Activated naive CD8-positive, alpha-beta T cell treated with anti-CD3 and anti-CD28 coated beads, Interleukin-2, amount 10 ng/mL, durations not matched to agents 7 days and 5 days (primary cell): ENCODE measurements at places on chromosomes 3 and 15. TPM values are rescaled to one million over a fixed set of nuclear protein-coding genes. Genes with fewer than 3 reads are reported as not detected.

USP4 gene
- 90.0 TPM for total RNA-seq

USP3 gene
- total RNA-seq: 75.6 TPM

ROPN1 gene
- total RNA-seq: not detected

A4GNT gene
- not detected for total RNA-seq

LACTB gene
- 13.5 TPM for total RNA-seq

KNL1 gene
- total RNA-seq: 43.8 TPM

MKRN3 gene
- 2.9 TPM for total RNA-seq

ITIH1 gene
- not detected for total RNA-seq

TMEM207 gene
- total RNA-seq: not detected

GRCh38 chr3:10299679-10300078, 6.9 kb upstream of the GHRL start:
- H3K27me3 ChIP-seq: no peaks in the 10 kb centered on the region
- peak overlapping the region; percentile 34 for H3K4me3 ChIP-seq
- peaks cover 8% of the 10 kb centered on the region for H3K4me1 ChIP-seq
- peak overlapping the region; percentile 73 for H3K27ac ChIP-seq
- H3K36me3 ChIP-seq: peaks cover 21% of the 10 kb centered on the region

- no peak for DNase-seq
- H3K36me3 ChIP-seq: peaks cover 34% of the 10 kb centered on the region
- H3K4me1 ChIP-seq: peaks cover 40% of the 10 kb centered on the region
- H3K4me3 ChIP-seq: no peak overlapping the region
- no peak overlapping the region for H3K27ac ChIP-seq
Measured at GRCh38 chr3:172525116-172525613, 1.9 kb upstream of the TNFSF10 start.

DNA sequence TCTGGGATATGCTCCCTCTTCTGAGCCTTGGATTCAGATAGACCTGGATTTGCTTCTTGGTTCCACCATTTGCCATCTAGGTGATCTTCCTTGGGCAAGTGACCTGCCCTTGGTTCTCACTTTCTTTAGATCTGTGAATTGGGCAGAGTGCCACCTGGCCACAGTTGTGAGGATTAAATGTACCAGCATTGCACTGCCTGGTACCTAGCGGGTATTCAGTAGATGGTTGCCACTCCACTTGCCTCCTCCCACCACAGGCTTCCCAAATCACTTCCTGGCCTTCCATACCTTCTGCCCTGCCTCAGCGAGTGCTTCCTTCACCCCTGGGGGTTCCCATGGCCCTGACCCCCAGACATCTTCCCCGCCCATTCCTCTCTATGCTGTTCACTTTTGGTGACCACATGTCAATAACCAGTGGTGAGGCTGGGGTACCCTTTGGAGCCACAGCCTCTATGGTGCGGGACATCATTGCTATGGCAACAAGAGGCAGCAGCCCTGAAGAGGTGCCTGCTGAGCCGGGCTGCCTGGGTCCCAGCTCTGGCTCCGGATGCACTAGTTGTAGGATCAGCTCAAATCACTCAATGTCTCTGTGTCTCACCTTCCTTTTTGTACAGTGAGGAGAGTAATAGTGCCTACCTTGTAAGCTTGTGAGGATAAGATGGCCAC, 40.5 kb downstream of the CMTM7 start:
- no peaks in the 10 kb centered on the region for H3K27me3 ChIP-seq
- peaks cover 78% of the 10 kb centered on the region for H3K4me1 ChIP-seq
- peaks cover 6% of the 10 kb centered on the region for H3K36me3 ChIP-seq
- DNase-seq: no peak
- peak overlapping the region; percentile 83 for H3K4me3 ChIP-seq
- H3K27ac ChIP-seq: peak overlapping the region; percentile 100

DNA sequence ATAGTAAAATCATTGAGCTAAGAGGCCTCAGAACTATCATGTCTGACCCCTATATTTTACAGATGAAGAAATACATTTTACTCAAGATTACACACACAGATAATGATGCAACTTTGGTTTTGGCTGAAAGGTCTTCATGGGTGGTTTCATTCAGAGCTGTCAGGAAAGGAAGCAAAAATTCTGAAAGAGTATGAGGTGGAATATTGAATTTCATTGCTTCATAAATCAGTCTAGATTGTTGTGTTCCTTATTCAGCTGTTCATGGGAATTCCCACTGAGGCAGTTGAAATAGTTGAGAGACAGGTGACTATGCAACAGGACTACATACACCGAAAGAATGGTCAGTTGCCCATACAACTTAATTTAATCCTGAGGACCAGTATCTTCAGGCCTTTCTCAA, 39.4 kb downstream of the CD200 start:
- H3K27me3 ChIP-seq: no peaks in the 10 kb centered on the region
- peaks cover 6% of the 10 kb centered on the region for H3K36me3 ChIP-seq
- no peak overlapping the region for H3K27ac ChIP-seq

DNA sequence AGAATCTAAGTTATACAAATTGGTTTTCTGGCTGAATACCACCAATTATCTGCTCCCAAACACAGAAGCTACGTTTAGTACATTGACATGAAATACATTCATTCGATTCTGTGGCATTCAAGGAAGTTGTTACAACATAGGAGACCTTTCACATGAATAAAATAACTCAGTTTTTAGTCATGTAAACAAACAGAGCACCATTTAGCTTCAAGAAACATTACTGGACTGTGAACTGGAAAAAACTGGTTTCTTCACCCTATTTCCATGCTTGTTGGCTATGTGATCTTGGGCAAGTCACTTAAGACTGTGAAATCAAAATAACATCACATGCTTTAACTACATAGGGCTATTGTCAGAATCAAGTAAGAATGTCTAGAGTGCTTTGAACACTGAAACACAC, 46.2 kb downstream of the NRG4 start:
- no peaks in the 10 kb centered on the region for H3K4me1 ChIP-seq
- no peak overlapping the region for H3K4me3 ChIP-seq
- H3K27ac ChIP-seq: no peak overlapping the region

- peaks cover 5% of the 10 kb centered on the region for H3K4me1 ChIP-seq
- no peak overlapping the region for H3K4me3 ChIP-seq
- H3K27me3 ChIP-seq: no peaks in the 10 kb centered on the region
- H3K27ac ChIP-seq: peak overlapping the region; percentile 61
- DNase-seq: peak; percentile 70
- no peaks in the 10 kb centered on the region for H3K36me3 ChIP-seq
Measured at GRCh38 chr3:49703443-49703927, 14.1 kb downstream of the RNF123 start.

- no peak for DNase-seq
- H3K4me1 ChIP-seq: peaks cover 10% of the 10 kb centered on the region
- no peak overlapping the region for H3K27ac ChIP-seq
- no peak overlapping the region for H3K4me3 ChIP-seq
Measured at GRCh38 chr3:38157595-38157994, 7.7 kb upstream of the OXSR1 start.

DNA sequence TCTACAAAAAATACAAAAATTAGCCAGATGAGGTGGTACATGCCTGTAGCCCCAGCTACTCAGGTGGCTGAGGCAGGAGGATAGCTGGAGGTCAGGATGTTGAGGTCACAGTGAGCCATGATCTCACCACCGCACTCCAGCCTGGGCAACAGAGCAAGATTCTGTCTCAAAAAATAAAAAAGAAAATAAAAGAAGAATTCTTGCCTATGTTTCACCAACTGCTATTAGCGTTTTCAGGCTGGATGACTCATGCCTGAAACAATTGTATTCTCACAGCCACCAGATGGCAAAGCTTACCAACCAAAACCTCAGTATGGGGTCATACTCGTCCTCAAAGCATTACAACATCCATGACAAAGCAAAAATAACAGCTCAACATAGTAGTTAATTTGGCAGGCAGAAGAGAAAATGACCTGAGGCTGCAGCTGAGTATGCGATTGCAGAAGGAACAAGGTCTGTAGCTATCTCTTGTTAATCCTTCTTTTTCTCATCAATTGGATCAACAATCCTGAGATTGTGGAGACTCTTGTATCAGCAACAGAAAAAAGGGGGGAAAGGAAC, 52.2 kb downstream of the TP53BP1 start:
- H3K27ac ChIP-seq: peak overlapping the region; percentile 80
- no peak for DNase-seq
- H3K4me1 ChIP-seq: peaks cover 10% of the 10 kb centered on the region
- H3K36me3 ChIP-seq: peaks cover 4% of the 10 kb centered on the region
- H3K4me3 ChIP-seq: peak overlapping the region; percentile 20

- no peak overlapping the region for H3K27ac ChIP-seq
- H3K27me3 ChIP-seq: peaks cover 2% of the 10 kb centered on the region
- DNase-seq: no peak
- H3K4me1 ChIP-seq: peaks cover 7% of the 10 kb centered on the region
Measured at GRCh38 chr15:100308213-100308600, 33.6 kb downstream of the ADAMTS17 start.

DNA sequence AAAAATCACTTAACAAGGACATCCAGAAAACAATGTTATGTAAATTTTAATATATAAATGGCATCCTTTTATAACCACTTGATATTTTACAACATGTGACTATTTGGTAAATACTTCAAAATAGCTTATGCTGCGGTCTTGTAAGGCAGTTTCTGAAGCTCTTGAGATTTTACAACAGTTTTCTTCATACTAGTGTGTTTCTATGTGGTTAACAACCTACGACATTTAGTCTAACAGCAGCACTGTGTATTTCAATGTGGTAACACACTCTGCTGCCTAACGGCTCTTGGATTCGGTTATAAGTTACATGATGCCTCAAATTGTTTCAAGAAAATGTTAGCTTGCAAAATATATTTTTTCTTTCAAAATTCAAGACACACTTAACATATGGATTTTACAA, 12.9 kb upstream of the MELTF start:
- H3K4me3 ChIP-seq: no peak overlapping the region
- DNase-seq: no peak
- H3K27me3 ChIP-seq: no peaks in the 10 kb centered on the region
- H3K4me1 ChIP-seq: no peaks in the 10 kb centered on the region

- H3K27me3 ChIP-seq: no peaks in the 10 kb centered on the region
- H3K36me3 ChIP-seq: peaks cover 29% of the 10 kb centered on the region
- H3K27ac ChIP-seq: no peak overlapping the region
- H3K4me1 ChIP-seq: peaks cover 3% of the 10 kb centered on the region
- no peak for DNase-seq
- no peak overlapping the region for H3K4me3 ChIP-seq
Measured at GRCh38 chr3:11554236-11554610, 89.5 kb downstream of the VGLL4 start.

GRCh38 chr3:86618706-86619105, 372.2 kb downstream of the VGLL3 start:
- H3K27ac ChIP-seq: no peak overlapping the region
- H3K4me1 ChIP-seq: no peaks in the 10 kb centered on the region
- H3K27me3 ChIP-seq: no peaks in the 10 kb centered on the region
- H3K36me3 ChIP-seq: no peaks in the 10 kb centered on the region
- H3K4me3 ChIP-seq: no peak overlapping the region
- DNase-seq: no peak

DNA sequence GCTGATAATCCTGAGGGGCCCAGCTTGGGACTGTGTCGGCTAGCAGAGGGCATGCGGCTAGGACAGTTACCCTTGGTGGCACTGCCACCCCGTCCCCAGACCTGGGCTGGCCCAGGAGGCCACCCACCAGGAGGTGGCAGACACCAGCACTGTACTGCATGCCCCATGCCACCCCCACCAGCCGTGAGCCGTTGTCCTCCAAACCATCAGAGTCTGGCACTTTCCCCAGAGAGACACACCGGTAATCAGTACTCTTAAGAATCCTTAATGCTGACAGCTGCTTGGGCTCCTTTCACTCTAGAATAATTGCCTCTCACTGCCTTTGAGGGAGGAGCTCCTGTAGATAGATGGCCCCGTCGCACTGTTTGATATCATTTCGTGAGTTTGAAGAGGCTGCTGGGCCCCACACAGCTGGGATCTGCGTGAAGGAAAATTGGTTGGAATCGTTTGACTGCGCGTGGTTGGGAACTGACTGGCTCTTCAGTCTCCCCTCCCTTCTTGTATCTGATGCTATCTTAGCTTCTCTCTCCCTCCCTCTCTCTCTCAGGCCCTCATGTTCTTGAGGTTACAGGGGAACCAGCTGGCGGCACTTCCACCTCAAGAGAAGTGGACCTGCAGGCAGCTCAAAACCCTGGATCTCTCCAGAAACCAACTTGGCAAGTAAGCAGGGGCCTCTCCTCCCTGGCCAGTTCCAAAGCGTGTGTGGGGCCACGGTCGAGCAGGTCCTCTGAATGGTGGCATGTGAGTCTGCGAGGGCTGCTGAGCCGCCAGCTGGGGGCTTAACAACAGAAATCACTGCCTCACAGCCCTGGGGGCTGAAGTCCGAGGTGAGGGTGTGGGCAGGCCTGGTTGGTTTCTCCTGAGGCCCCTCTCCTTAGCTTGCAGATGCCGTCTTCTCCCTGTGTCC, 94.9 kb downstream of the LRRK1 start:
- no peak overlapping the region for H3K27ac ChIP-seq
- peaks cover 2% of the 10 kb centered on the region for H3K4me1 ChIP-seq
- peaks cover 2% of the 10 kb centered on the region for H3K27me3 ChIP-seq
- H3K4me3 ChIP-seq: no peak overlapping the region
- DNase-seq: no peak
- H3K36me3 ChIP-seq: no peaks in the 10 kb centered on the region

- H3K4me3 ChIP-seq: no peak overlapping the region
- H3K27me3 ChIP-seq: no peaks in the 10 kb centered on the region
- H3K36me3 ChIP-seq: peaks cover 13% of the 10 kb centered on the region
Measured at GRCh38 chr3:128098234-128098633, 25.4 kb downstream of the RUVBL1 start.

GRCh38 chr3:16319307-16319706, 54.3 kb downstream of the OXNAD1 start:
- H3K27me3 ChIP-seq: no peaks in the 10 kb centered on the region
- H3K36me3 ChIP-seq: peaks cover 49% of the 10 kb centered on the region
- peak overlapping the region; percentile 28 for H3K4me3 ChIP-seq
- H3K4me1 ChIP-seq: peaks cover 71% of the 10 kb centered on the region
- peak; percentile 60 for DNase-seq

DNA sequence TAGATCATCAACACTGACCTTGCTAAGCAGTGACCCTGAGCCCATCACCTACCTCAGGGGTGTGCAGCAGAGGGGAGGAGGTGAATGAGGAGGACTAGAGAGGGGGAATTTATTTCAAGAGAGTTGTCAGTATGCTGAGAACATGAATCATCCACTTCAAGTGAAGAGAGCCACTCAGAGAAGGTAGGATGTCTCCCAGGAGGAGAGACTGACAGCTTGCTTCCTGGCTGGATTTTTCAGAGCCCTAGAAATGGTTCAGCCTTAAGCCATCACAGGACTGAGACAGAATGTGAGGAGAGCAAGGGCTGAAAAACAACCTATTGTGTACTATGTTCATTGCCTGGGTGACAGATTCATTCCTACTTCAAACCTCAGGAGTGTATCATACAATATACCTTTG, 34.8 kb downstream of the CCNL1 start:
- H3K4me1 ChIP-seq: peaks cover 27% of the 10 kb centered on the region
- peaks cover 2% of the 10 kb centered on the region for H3K36me3 ChIP-seq
- H3K27me3 ChIP-seq: no peaks in the 10 kb centered on the region
- no peak overlapping the region for H3K4me3 ChIP-seq

GRCh38 chr3:53318522-53318921, 28.8 kb downstream of the DCP1A start:
- H3K4me1 ChIP-seq: no peaks in the 10 kb centered on the region
- no peak for DNase-seq
- no peak overlapping the region for H3K27ac ChIP-seq
- H3K36me3 ChIP-seq: peaks cover 17% of the 10 kb centered on the region
- H3K27me3 ChIP-seq: no peaks in the 10 kb centered on the region
